ENCODE measurements at places on chromosomes 13 and 19.

DNA sequence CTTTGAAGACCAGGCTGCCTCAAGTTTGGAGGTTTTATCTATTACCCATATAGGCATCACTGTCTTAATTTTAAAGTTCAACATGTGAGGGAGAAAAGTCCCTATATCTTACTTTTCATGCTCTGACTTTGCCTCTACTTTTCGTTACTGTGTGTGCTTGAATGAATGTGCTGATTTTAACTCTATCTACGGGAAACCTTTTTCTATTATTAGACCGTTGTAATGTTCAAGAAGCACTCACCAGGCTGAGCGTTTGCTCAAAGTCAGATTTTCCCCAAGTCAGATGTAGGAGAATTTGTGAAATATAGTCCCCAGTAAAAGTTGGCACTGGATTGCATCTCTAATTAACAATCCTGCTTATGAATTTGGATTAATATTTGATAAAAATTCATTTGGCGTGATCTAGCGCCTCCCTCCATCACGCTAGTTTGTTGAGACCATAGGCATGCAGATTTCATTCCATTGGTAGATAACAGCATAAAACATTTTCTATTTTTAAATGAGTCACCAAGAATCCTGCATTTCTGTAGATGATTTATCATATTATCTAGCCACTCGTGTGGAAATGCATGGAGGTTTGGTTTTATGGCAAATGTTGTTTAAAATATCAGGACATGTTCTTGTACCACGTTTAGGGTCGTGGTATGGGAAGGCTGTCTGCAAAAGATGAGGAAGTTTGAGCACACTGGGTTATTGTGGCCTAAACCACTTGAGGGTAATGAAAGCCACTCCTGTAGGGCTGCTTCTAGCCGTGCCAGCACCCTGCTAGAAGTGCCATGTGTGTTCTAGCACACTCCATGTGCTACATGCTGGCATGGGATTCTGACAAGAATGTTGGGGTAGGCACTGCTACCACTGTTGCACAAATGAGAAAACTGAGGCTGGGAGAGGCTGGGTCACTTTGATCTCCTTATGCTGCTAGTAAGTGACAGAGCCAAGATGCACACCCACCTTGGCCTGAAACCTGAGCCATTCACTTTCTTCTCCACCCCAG, 179.4 kb downstream of the FGF9 start:
- DNase-seq = no peak

GRCh38 chr13:26929971-26930730, 169.6 kb upstream of the GPR12 start:
- DNase-seq = peak; percentile 78

DNA sequence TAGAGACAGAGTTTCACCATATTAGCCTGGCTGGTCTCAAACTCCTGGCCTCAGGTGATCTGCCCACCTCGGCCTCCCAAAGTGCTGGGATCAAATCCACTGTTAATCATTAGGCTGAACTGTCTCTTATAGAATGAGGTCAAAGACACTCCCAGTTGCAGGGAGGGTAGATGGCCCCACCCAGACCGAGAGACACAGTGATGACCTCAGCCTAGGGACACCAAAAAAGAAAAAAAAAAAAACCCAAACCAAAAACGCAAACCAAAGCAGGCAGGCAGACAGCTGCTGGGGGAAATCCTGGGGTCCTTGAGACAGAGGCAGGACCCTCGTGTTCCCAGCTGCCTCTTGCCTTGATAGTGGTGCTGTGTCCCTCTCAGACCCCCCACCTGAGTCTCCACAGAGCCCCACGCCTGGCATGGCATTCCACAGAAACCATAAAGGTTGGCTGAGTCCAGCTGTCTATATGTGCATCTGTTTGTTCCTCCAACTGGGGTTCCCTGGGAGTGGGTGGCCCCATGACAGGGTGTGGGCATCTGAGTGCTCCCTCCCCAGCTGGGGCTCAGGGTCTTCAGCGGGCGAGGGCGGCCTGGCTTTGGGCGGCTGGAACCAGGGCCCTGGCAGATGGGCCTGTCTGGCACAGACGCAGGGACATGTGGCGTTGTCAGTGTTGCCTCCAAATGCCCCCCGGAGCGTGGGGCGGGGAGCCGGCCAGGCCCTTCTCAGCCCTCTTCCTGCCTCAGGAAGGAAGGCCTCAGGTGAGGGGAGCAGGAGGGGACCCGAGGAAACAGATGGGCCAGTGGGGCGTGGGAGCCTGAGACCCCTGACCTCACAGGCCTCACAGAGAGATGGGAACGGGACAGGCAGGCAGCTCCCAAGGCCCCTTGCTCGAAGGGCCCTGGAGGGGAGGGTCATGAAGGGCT, 5.2 kb downstream of the DAND5 start:
- no peak for DNase-seq

- DNase-seq = peak; percentile 62
These were observed 265.2 kb upstream of the SGCG start for GRCh38 chr13:22915442-22916082.

Data from NCI-H345 (cell line).